ENCODE measurements at places on chromosomes 13 and 19. TPM values are rescaled to one million over a fixed set of nuclear protein-coding genes. Genes with fewer than 3 reads are reported as not detected.

The ZBTB32 gene
- total RNA-seq = not detected

The GPR108 gene
- total RNA-seq = 38.0 TPM

The RFPL4A gene
- total RNA-seq = not detected

The COQ8B gene
- total RNA-seq = 38.6 TPM

The CEACAM7 gene
- total RNA-seq = 2,498 TPM

The ZNF135 gene
- total RNA-seq = 2.3 TPM

The SLC10A2 gene
- total RNA-seq = not detected

The OR7A5 gene
- total RNA-seq = not detected

The CACNA1A gene
- total RNA-seq = 15.7 TPM

- DNase-seq = peak; percentile 62
These were observed 2.1 kb upstream of the PNPLA6 start for GRCh38 chr19:7533281-7533885.

GRCh38 chr19:40810160-40810559 lies 11.2 kb downstream of the EGLN2 start:
- no peak for DNase-seq

GRCh38 chr19:18850471-18851375 lies 19.0 kb downstream of the UPF1 start:
- no peak for DNase-seq

- no peak for DNase-seq
These were observed 5.4 kb downstream of the MADCAM1 start for GRCh38 chr19:501646-502045.

- no peak for DNase-seq
These were observed 144.4 kb downstream of the ZIC5 start for GRCh38 chr13:99827011-99827772.

GRCh38 chr13:52411629-52412028 lies 5.7 kb upstream of the THSD1 start:
- no peak for DNase-seq

DNA sequence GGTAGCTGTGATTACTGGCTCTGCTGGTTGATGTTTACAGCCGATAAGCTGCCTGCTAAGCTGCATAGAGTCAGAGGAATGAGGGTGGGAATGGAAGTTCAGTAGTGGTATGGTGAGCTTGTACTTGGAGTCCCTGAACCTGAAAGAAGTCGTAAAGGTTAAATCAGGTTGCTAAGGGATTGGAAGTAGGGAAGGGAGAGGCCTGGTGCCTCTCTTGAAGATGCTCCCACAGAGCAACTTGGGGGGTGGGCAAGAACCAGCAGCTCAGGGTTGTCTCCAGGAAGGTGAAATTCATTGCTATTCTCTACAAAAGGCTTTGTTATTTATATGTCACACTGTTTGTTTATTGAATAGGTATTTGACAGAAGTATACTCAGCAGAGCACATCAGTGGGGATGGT lies 73.8 kb upstream of the OLFM4 start:
- no peak for DNase-seq

DNA sequence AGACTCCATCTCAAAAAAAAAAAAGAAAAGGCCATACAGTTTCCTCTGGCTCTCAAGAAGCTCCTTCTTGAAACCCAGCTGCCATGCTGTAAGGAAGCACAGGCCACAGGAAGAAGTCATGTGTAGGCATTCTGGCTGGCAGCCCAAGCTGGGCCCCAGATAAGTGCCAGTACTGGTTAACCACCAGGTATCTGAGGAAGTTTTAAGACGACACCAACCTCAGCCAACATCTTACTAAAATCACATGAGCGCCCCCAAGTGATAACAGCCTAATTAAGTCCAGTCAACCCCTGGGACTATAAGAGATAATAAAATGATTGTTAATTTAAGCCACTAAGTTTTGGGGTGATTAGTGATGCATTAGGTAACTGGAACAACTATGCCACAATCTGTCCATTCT lies 27.4 kb upstream of the AKT2 start:
- no peak for DNase-seq

GRCh38 chr13:47409778-47410177 lies 512.9 kb upstream of the HTR2A start:
- DNase-seq = no peak

DNA sequence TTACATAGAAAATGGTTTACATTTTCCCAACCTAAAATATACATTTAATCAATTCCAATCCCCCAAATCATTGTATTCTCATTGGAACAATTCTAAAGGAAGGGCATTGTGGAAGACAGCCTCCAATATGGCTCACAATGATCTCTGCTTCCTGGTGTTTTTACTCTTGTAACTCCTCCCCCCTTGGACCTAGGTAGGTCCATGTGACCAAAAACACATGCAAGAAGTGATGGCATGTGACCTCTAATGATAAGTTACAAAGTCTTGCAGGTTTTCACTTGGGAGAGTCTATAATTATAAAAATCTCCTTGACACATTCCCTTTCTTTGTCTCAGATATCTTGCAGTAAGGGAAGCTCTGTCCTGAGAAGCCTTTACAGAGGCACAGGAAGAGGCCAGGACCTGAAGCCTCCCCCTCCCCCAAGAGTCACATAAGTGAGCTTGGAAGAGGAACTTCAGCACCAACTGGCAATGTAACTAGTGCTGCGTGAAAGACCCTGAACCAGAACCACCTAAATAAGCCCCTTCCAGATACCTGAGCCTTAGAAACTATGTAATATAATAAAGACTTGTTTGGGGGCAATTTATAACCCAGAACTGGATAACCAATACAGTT lies 816.2 kb upstream of the ATXN8OS start:
- DNase-seq = no peak

GRCh38 chr19:20162821-20163220 lies 4.2 kb upstream of the ZNF486 start:
- no peak for DNase-seq

- DNase-seq = no peak
These were observed 36.0 kb downstream of the BRD4 start for GRCh38 chr19:15296353-15296752.

GRCh38 chr19:12754465-12755196 lies 3.0 kb downstream of the BEST2 start:
- no peak for DNase-seq

DNA sequence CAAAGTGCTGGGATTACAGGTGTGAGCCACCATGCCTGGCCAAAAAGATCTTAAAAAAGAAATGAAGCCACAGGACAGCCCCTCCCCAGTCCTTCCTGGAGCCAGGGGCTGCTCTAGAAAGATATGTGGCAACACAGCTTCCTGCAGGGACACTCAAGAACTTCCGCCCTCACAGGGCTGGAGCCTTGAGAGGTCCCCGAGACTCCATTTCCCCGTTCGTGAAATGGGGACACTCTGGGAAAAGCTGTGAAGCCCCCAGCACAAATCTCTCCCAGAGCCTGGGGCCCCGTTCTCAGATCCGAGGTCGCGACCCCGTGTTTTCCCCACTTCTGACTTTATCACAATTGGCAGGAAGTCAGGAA lies 2.5 kb upstream of the GPX4 start:
- DNase-seq = peak; percentile 40

GRCh38 chr19:1019980-1020867 lies 699 bp downstream of the TMEM259 start:
- no peak for DNase-seq

DNA sequence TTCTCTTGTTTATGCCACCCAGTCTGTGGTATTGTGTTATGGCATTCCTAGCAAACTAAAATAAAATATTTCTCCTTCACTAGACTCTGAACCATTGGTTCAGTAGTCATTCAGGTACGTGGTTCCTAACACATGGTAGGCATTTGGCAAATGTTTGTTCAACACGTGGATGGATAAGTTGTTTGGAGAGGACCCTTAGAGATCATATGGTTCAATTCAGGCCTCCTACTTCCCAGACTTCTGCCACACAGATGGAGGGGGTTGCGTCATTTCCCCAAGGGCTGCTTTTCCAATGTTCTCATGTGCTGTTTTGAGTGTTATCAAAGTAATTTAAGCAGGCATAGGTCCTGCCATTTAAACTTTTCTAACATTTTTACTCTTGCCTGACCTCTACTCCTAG lies 6.7 kb downstream of the CXCL17 start:
- no peak for DNase-seq

DNA sequence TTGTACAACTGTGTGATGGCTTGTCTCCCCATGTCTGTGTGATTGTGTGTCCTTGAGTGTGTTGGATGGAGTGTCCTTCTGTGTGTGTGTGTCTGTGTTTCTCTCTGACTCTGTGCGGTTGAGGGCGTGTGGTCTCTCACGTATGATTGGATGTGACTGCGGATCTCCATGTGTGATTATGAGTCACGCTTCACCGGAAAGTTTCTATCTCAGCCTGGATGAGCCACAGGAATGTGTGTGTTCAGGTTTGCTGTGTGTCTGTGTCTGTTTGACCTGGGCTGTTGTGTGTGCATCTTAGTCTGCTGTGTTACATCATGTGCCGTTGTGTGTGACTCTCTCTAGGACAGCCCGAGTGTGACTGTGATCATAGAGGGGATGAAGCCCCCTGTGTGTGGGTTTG lies 15.5 kb upstream of the ZNF835 start:
- DNase-seq = no peak

GRCh38 chr13:98386637-98387036 lies 190.3 kb downstream of the STK24 start:
- DNase-seq = no peak

DNA sequence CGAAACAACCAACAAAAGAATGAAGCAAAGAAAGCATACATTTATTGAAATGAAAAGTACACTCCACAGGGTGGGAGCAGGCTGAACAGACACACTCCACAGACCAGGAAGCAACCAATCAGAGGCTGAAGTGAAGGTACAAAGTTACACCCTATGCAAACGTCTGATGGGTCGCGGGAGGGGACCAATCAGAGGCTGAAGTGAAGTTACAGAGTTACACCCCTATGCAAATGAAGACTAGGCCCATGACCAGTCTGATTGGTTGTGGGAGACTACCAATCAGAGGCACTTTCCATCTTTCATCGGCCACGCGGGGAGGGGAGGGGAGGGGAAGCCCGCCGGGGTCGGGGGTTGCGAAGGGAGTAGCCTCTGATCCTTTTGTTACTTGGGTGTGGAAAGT lies 12.4 kb upstream of the FBL start:
- DNase-seq = peak; percentile 50
